ENCODE measurements at places on chromosomes 5 and 9.

GRCh38 chr9:122370303-122370702, 521 bp upstream of the PTGS1 start:
- DNase-seq: no peak

DNA sequence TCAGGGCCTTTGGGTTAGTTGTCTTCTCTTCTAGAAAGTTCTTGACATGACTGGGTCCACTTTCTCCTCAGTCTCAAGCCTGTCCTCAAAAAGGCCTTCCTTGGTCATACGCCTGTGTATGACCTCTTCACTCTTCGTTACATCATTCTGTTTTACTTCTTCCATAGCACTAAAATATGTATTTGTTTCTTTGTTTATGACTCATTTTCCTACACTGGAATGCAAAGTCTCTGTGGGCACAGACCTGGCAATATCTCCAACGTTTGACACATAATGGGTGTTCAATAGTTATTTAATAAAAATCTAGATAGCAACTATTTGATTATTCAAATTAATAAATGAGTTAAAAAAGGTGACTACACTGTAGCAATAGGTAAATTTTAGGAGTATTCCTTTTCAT, 85.1 kb downstream of the YIPF5 start:
- DNase-seq: no peak

DNA sequence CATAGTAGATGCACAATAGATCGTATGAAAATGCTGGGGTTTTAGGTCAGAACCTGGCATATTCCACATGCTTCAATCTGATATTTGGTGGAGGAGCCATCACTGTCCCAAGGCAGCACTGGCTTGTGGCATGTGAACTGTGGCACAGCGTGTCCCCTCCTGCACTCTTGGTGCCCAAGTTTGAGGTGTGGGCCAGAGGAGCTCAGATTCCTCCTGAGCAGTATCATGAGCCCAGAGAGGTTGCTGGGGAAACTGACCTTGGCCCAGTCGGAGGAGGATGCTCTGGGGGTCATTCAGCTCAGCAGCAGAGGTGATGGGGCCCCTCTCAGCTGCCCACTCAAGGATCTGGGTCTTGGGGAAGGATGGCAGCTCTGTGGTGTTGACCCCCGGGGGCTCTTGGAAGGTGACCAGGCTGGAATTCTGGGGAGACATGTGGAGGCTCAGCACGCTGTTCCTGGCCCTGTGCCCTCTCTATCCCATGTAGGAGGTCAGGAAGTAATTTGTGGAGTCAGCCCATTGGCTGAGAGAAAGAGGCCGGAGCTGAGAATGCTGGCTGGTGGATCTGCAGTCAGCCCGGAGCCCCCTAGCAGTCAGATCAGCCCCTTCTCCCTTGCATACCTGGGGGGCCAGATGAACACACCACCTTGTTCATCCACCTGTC, 23.7 kb downstream of the FPGS start:
- no peak for DNase-seq

GRCh38 chr5:42811591-42812446, at the start of gene SELENOP:
Gene SELENOP (minus strand): TSS chr5:42811892. CDS start chr5:42808353, 3,539 bp downstream.
- no peak for DNase-seq

GRCh38 chr5:128213340-128213739, 129.8 kb downstream of the SLC12A2 start:
- DNase-seq: no peak

DNA sequence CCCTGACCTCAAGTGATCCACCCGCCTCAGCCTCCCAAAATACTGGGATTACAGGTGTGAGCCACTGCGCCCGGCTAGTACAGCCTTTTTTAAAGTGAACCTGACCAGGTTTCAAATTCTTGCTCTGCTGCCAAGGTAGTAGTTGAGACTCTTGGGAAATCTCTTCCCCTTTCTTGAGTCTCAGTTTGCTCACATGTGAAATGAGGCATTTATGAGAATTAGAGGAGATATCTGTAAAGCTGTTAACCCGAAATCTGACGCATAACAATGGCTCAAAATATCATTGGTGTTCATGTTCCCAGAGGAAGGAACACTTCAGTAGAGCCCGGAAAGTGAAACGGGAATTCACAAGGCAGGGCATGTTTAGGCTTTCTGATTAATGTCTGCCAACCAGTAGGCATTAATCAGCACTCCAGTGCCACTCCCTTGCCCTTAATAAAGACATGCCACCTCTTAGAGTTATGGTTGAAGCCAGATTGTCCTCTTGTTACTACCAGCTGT, 1.5 kb downstream of the ARPC5L start:
- no peak for DNase-seq

GRCh38 chr9:128190516-128191405, 611 bp downstream of the CIZ1 start:
- no peak for DNase-seq

- DNase-seq: no peak
These were observed 93.6 kb upstream of the RORB start for GRCh38 chr9:74403581-74403980.

DNA sequence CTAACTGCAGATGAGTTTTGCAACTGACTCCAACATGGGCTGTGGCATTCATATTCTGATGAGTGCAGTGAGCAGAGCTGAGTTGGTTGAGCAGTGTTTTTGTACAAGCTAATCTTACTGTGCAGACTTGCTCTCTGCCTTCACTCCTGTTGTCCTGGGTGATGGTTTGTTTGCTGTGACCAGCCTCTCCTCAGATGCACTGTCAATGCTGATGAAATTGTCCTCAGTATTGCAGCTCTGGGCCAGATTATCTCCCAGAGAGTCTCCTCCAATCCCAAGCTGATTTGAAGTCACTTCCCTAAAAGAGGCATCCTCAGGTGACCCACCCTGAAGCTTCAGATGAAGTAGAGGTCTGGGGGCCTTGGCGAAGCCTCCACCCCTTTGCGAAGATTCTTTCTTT, 581.8 kb downstream of the ACTL7B start:
- no peak for DNase-seq

DNA sequence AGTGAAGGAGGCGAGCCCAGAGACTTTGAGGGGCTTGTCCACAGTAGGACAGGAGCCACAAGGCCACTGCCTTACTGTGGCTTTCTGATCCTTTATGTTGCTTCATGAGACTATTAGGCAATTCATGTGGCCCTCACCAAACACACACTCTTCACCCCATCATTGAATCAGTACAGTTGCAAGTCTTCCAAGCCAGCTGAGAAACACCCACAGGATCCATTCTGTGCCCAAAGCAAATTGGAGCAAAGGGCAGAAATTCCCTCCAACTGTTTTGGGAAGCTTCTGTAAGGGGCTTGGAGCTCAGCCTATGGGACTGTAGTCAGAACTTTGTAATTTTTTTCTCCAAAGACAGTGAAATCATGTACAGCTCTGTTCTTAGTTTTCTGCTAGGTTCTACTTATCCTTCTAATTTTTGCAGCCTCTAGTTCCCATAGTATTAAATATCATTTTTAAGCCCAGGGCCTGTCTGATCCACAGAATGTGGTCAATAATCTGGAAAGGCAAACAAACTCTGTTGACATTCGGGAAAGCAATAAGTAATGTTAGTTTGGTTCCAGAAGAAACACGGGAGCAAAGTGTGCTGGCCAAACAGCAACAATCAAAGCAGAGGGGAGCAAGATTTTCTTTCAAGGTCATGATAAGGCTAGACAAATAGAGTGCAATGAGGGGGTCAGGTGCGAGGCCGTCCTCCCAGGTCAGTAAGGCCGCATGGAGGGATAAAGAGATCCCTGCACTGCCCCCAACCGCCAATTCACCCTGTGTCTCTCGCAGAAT, 47.0 kb downstream of the UBE2QL1 start:
- no peak for DNase-seq

DNA sequence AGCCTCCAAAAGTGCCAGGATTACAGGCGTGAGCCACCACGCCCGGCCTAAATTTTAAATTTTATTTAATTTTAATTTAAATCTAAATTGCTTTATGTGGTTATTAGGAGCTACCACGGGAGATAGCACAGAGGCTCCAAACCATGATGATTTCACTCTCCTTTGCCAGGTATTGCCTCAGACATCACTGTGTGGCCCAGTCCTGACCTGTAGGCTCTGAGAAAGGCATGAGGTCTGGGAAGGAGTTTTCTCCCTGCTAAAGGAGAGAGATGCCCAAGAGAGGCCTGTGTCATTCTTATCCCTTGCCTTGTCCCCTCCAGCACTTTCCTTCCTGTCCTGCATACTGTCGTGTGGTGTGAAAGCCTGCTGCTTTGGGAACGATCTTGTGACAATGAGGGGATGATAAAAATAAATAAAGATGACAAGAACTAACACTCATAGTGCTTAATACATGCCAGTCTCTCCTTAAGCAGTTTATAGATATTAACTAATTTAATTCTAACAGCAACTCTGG, 37.0 kb upstream of the BASP1 start:
- no peak for DNase-seq

- DNase-seq: no peak
These were observed 154.7 kb upstream of the RUSC2 start for GRCh38 chr9:35335164-35335563.

GRCh38 chr5:128174951-128175350, 91.4 kb downstream of the SLC12A2 start:
- DNase-seq: no peak

GRCh38 chr5:132493241-132493640, 2.7 kb upstream of the IRF1 start:
- DNase-seq: no peak

- no peak for DNase-seq
These were observed 25.7 kb downstream of the FGF1 start for GRCh38 chr5:142660196-142660595.

GRCh38 chr9:116795821-116796220, 108.7 kb downstream of the TRIM32 start:
- DNase-seq: no peak
